Lung (tissue), 17 donors: ENCODE measurements at places on chromosomes 1 and 21. TPM values are rescaled to one million over a fixed set of nuclear protein-coding genes. Genes with fewer than 3 reads are reported as not detected.

DNA sequence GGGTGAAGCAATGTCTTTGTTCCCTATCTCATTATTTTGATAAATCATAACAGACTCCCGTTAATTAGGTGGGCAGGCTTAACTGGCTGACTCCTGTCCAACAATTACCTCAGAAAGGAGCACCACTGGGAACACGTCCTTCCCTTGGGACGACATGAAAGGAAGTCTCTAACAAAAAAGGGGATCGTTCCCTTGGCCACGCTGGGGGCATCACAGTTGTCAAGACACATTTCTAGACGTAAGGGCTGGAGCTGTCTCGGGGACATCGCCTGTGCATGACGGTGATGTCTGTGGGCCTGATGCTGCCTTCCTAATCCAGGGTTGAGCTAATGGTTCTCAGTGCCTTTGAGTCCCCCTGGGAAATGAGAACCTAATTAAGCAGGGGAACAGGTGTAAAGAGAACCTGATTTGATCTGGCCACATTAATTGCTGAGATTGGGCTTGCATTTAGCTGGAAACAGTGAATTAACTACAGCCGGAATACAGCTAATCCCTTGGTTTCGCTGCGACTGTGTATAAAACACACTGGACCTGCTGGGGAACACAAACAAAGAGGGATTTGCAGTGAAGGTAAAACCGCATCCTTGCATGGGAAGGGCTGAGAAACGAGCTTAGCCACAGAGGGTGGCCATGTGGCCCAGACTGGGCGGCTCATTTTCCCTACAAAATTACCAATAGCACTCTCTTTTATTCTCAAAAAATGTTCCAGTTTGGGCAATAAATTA, 111.8 kb downstream of the MRPS6 start:
- DNase-seq = no peak
- no peak overlapping the region for H3K4me3 ChIP-seq
- no peaks in the 10 kb centered on the region for H3K27me3 ChIP-seq
- H3K27ac ChIP-seq = no peak overlapping the region
- no peaks in the 10 kb centered on the region for H3K36me3 ChIP-seq
- no peaks in the 10 kb centered on the region for H3K4me1 ChIP-seq

- H3K27me3 ChIP-seq = no peaks in the 10 kb centered on the region
- no peaks in the 10 kb centered on the region for H3K36me3 ChIP-seq
- H3K4me3 ChIP-seq = no peak overlapping the region
- H3K27ac ChIP-seq = no peak overlapping the region
- no peak for DNase-seq
Observed at GRCh38 chr21:33236766-33237165, 7.0 kb downstream of the IFNAR2 start.

DNA sequence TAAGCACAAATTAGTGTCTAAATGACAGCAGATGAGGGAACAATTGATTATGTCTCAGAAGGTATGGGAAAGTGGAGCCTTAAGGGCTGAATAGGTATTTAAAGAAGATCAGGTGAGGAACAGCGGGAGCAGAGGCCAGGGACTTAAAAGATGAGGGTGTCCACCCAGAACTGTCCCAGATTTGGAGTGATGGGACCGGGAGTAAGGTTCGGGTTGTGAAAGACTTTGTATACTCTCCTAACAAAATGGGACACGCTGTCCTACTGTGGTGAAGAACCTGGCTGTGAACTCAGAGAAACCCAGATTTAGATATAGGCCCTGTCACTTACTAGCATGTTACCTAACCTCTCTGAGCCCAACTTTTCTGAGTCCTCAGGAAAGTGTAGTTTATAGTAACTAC, 140.6 kb downstream of the C1orf21 start:
- H3K4me3 ChIP-seq = no peak overlapping the region
- H3K36me3 ChIP-seq = no peaks in the 10 kb centered on the region
- H3K27me3 ChIP-seq = no peaks in the 10 kb centered on the region
- no peak overlapping the region for H3K27ac ChIP-seq
- H3K4me1 ChIP-seq = peaks cover 5% of the 10 kb centered on the region

DNA sequence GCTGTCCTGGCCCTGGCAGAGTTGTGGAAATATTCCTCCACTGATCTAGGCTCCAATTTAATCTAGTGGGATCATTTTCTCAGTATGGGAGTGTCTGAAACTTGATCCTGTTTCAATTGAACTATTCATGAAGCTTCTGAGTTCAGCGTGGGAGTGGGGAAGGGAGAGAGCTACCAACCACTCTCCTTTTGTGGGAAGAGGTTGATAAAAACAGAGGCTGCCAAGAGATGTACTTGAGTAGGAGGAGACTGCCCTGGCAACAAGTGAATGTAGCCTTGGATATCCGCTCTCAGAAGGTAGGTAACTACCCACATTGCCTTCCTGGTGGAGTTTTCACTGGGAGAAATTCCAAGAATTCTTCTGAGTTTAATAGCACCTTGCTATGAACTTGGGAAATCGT, at the start of gene CTXND2:
CTXND2 (plus strand) TSS at position 119 of the 400 bp plus-strand sequence. CDS start 25,179 bp downstream, outside the sequence.
- no peaks in the 10 kb centered on the region for H3K36me3 ChIP-seq
- H3K4me3 ChIP-seq = no peak within 1 kb of the TSS
- DNase-seq = no peak
- peaks cover under 1% of the 10 kb centered on the region for H3K4me1 ChIP-seq
- H3K27me3 ChIP-seq = no peaks in the 10 kb centered on the region
- no peak within 1 kb of the TSS for H3K27ac ChIP-seq

DNA sequence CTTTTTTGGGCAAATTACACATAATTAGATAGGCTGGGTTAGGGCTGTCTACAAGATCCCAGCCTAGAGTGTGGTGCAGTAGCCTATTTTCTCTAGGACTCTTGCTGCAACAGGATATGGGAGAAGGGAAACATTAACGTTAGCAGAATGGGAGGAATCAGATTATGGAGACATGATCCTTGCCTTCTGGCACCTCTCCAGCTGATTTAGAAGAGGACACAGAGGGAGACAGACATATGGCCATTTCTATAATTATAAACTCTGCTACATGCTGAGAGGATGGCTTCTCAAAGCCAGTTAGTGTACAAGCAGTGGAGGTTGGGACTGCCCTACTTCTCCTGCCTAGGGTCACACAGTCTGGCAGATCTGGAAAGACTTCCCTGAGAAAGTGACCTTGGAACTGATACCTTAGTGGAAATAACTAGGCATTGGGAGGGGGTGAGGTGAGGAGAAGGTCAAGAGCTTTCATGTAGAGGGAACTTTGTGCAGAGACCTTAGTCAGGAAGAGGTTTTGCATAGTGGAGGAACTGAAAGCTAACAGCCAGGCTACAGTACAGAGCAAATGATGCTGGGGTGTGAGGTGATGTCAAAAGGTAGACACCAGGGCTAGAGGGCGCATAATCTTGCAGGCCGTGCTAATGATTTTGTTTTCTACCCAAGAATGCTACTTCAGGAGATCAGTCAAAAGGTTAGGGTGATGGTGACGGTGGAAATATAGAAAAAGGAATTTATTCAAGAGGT, 1.2 kb upstream of the CD1D start:
- H3K4me1 ChIP-seq = peaks cover 14% of the 10 kb centered on the region
- no peak overlapping the region for H3K27ac ChIP-seq
- no peak overlapping the region for H3K4me3 ChIP-seq
- no peaks in the 10 kb centered on the region for H3K36me3 ChIP-seq
- no peak for DNase-seq

Gene KRTAP21-1
- total RNA-seq = not detected

Gene NUP210L
- total RNA-seq = 0.26 TPM

Gene EFNA1
- total RNA-seq = 111 TPM

Gene CYP4Z1
- 1.3 TPM for total RNA-seq
